ENCODE measurements at places on chromosomes 16 and 17. TPM values are rescaled to one million over a fixed set of nuclear protein-coding genes. Genes with fewer than 3 reads are reported as not detected.
A peak's percentile ranks its signal among the peaks of the same experiment; 100 is the strongest.

Gene CALB2
- total RNA-seq = 1.7 TPM

DNA sequence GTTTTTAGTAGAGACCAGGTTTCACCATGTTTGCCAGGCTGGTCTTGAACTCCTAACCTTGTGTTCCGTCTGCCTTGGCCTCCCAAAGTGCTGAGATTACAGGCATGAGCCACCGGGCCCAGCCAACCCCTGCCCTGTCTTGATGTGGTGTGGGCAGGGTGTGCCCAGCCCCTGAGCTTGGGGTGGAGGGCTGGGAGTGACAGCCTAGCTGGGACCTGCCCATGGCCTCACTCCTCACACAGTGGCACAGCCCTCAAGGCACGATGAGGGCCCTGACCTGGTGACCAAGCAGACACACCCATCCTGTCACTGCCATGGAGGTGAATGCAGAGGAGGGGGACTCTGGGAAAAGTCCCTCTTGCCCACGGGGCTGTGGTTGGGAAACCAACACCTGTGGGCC, 3.0 kb downstream of the IL32 start:
- DNase-seq = no peak

- DNase-seq = no peak
These were observed 11.7 kb downstream of the SGCA start for GRCh38 chr17:50177476-50177875.

GRCh38 chr16:29804455-29805231, 1.7 kb upstream of the MAZ start:
- DNase-seq = peak; percentile 81

Gene ABCA6
- total RNA-seq = 21.0 TPM

DNA sequence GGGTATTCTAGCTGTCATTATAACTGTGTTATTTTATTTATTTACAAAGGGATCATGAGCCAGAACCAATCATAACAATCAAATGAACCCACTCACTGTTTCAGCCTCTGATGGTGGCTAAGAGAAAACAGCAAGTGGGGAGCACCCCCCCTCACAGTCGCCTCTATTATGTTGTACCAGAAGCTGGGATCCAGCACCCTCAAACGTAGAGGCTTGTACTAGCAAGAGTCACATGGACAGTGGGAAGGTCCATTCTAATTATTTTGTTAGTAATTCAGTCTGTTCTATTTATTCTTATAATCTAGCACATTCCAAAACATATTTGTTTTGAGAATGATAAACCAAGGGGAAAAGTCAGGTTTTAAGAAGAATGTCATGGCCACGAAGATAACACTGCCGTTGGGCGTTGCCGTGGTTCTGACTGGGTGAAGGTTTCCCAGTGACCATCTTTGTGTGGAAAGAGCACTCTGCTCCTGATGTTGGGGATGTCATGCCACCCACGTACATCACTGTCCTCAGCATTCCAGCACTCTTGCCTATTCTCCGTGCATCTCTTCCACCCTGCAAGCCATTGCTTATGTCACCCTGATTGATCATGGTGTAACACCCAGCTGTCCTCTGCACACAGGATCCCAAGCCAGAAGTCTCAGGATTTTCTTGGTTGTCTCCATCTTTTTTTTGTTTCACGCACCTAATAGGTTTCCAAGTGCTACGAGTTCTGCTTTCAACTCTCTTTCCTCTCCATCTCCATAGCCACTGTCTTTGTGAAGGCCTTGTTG, 205.8 kb downstream of the PRKCA start:
- DNase-seq = no peak

GRCh38 chr17:62929320-62929719, 36.7 kb upstream of the TANC2 start:
- DNase-seq = no peak

DNA sequence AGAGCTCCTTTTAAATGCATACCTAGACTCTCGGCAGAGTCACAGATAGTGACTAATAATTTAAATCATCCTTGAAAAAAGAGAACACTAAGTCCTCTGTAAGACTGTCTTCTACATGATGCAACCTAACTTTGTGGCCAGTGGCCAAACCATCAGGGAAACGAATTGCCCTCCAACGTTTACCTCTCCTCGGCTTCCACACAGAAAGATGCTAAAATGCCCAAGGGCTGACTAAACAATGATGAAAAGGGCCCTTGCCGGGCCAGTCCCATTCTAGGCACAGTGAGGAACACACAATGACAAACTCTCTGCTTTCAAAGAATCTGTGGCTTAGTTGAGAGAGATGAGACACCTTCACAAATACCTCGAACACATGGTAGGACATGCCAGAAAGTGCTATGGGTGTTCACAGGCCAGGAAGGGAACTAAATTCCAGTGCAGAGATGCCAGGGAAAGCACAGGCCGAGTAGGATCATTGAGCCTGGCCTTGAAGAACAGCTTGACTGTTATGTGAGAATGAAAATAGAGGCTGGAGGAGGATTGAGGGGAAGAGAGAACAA, 35.3 kb upstream of the PITPNM3 start:
- no peak for DNase-seq

GRCh38 chr16:80346111-80346632, 194.6 kb upstream of the DYNLRB2 start:
- DNase-seq = no peak

- DNase-seq = no peak
These were observed 17.7 kb downstream of the IRX6 start for GRCh38 chr16:55341681-55342080.

- DNase-seq = no peak
These were observed 1.6 kb upstream of the ATP6V0C start for GRCh38 chr16:2511996-2512734.

Gene CES3
- 1.8 TPM for total RNA-seq

GRCh38 chr16:66359811-66360608, 6.5 kb upstream of the CDH5 start:
- DNase-seq = no peak

DNA sequence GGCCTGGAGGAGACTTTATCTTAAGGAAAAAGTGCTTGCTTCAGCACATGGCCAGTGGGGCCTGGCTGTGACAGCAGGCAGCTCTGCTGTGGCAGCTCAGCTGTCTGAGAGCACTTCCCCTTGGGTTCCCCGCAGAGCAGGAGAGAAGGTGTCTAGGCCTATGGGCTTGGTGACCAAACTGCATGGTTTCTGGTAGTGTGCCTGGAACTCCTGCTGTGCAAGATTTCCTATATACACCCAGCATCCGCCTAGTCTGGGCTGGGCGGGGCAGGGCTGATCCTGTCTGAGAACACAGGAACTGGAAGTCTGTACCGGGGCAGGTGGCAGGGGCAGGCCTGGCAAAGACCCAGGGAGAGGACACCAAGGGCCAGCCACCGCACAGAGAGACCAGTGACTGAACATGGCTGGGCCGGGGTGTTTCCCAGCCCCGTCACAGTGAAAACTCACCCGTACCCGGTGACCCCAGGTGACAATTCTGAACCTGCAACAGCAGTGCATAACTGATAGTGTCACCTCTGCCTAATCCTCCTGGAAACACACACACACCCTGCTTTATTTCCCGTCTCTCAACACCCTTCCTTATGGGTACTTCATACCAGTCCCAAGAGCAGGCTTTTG, 39.3 kb downstream of the CHD9 start:
- DNase-seq = peak; percentile 90

Gene TMC6
- 51.4 TPM for total RNA-seq

GRCh38 chr17:55453839-55454557, 32.4 kb upstream of the MMD start:
- DNase-seq = peak; percentile 37

DNA sequence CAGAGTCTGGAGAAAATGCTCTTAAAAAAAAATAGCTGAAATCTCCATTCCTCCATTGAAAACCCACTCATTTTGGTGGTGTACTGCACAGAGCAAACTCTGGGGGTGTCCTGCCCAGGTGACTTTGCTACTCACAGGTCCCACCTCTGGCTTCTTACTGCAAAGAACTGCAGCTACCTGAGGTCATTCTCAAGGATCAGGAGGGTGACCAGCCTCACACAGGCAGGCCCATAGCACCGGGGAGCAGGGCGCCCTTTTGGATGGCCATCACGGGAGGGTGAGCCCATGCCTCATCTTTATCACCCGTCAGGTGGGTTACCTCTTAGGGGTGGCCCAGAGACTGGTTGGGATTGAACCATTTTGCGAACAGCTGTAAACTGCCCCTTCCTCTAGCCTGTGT, 32.6 kb upstream of the BRD7 start:
- DNase-seq = no peak

Gene LIG3
- total RNA-seq = 27.9 TPM

Gene BICDL2
- total RNA-seq = 46.1 TPM

Gene MEFV
- 10.2 TPM for total RNA-seq

GRCh38 chr17:58382108-58382871, 30.3 kb upstream of the SUPT4H1 start:
- DNase-seq = no peak

DNA sequence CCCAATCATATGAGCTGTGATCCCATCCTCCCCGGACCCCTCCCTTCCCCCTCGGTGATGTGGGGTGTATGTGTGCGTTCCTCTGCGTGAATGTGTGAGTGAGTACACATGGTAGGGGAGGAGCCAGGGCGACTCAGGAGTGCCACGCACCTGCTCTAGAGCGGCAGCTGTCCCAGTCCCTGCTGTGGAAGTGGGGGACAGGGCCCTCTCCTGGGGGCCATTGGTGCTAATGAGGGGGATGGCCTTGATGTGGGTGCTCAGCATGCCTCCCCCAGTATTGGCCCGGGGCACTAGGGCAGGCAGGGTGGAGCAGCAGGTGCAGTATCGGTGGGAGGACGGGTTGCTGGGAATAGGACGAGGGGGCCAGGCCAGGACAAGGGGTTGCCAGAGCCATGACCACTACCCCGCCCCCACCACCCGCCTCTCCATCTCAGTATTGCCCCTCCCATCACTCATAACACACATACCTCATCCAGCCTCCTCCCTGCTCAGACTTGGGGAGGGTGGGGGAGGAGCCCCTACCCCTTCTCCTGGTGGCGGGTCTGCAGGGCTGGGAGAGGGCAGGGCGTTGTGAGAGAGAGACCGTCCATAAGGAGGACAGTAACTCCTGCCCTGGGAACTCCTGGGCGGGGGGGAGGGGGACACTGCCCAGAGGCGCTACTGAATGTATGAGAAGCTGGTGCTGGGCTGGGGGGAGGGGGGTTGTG, 8.5 kb downstream of the NR1D1 start:
- DNase-seq = no peak

DNA sequence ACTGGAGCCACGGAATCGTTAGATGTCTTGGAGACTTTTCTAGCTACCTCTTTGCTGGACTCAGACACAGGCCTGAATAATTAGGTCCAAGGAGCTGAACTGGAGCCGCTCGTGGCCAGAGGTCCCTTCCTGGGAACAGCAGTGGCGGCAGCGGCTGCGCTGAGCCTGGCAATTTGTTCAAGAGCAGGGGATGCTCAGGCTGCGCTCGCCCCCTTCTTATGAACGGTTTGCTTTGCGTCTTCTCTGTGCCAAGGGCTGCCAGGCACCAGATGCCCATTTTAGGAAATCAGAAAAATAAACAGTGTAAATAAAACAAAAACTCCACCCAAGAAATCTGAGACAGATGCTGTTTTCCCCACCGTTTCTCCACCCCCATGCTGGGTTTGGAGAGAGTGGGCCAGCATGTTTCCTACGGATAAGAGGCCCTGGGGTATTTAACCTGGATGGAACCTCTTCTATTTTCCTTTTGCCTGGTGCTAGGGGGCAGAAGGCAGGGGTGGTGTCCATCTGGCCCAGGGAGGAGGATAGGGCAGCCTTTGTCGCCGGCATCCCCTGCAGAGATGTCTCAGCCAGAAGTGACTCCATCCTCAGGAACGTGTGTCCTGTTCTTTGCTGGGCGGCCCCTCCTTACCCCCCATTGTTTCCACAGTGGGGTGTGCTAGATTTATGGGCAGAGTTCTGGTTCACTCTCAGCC, 163.4 kb downstream of the SEC14L1 start:
- no peak for DNase-seq

- no peak for DNase-seq
These were observed 2.3 kb downstream of the KRTAP1-5 start for GRCh38 chr17:41024697-41025096.

- DNase-seq = no peak
These were observed 60.1 kb upstream of the CNEP1R1 start for GRCh38 chr16:49964973-49965372.

GRCh38 chr16:81277541-81278080, 37.2 kb upstream of the GAN start:
- DNase-seq = no peak

DNA sequence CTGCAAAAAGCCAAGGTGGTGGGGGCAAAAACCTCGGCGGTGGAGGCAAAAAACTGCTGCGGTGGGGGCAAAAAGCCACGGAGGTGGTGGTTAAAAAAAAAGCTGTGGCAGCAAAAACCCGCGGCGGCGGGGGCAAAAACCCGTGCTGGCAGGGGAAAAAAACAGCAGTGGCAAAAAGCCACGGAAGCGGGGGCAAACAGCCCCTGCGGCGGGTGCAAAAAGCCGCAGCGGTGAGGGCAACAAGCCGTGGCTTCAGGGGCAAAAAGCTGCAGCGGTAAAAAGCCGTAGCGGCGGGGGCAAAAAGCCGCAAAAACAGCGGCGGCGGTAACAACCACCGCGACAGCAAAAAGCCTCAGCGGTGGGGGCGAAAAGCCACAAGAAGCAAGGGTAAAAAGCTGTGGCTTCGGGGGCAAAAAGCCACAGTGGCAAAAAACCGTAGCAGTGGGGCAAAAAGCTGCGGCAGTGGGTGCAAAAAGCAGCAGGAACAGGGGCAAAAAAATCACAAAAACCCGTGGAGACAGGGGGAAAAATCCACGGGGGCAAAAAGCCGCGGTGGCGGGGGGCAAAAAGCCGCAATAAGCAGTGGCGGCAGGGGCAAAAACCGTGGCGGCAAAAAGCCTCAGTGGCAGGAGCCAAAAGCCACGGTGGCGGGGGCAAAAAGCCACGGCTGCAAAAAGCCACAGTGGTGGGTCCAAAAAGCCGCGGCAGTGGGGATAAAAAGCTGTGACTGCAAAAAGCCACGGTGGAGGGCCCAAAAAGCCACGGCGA, 193.7 kb downstream of the SHCBP1 start:
- peak; percentile 37 for DNase-seq

DNA sequence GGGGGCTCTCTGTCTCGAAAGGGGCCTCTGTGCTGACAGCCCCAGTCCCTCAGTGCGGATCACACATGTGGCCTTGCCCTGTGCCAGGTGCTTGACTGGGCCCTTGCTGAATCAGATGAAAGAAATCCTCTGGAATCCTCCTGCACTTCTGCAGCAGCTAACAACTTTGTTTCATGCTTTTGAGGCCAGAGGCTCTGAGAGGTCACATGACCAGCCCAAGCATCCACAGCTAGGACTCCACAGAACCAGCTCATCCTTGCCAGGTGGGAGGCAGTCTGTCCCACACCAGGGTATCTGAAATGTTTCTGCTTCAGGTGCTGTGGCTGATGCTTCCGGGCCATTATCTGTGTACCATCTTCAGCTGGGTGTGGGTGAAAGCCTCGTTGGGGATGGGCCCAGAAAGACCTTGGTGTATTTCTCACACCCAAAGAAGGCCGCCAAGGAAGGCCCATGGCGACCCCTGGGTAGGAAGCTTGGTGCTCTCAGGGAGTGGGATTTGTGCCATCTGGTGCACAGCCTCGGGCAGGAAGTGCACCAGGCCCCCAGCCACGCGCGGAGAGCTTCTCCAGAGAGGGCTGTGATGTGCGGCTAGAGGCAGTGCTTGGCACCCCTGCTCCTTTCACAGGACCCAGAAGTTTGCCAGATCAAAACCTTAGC, 143.8 kb downstream of the CLEC16A start:
- DNase-seq = no peak
